ENCODE measurements at places on chromosomes 3 and 15.

GRCh38 chr15:74387621-74388362, 20.3 kb upstream of the CYP11A1 start:
- no peaks in the 10 kb centered on the region for H3K36me3 ChIP-seq
- H3K27ac ChIP-seq: no peak overlapping the region
- peaks cover 60% of the 10 kb centered on the region for H3K4me1 ChIP-seq
- no peak for DNase-seq
- no peak overlapping the region for H3K4me3 ChIP-seq
- no peaks in the 10 kb centered on the region for H3K27me3 ChIP-seq

GRCh38 chr15:82966671-82967071, 14.2 kb upstream of the HOMER2 start:
- H3K27me3 ChIP-seq: peaks cover 19% of the 10 kb centered on the region
- H3K27ac ChIP-seq: peak overlapping the region; percentile 11
- DNase-seq: peak; percentile 37
- peaks cover 2% of the 10 kb centered on the region for H3K36me3 ChIP-seq

DNA sequence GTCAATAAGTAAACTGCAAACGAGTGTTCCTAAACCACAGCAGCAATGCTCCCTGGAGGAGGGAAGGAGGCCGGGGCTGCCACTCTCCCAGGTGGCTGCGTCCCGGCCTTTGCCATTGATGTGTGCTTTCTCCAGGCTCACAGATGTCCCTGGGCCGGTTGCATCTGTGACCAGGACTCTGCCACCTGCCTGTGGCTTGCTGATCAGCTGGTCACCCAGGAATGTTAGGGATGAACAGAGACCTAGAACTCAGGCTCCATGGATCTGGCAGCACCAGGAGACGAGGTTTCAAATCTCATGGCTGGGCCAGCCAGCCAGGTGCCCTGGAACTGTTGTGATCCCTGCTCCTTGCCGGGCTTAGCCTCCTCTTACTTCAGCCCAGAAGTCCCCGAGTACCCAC, 65.7 kb downstream of the KLF15 start:
- peaks cover 31% of the 10 kb centered on the region for H3K27me3 ChIP-seq
- H3K27ac ChIP-seq: no peak overlapping the region
- DNase-seq: no peak
- H3K4me3 ChIP-seq: no peak overlapping the region

- H3K4me1 ChIP-seq: no peaks in the 10 kb centered on the region
- no peak overlapping the region for H3K27ac ChIP-seq
- H3K27me3 ChIP-seq: no peaks in the 10 kb centered on the region
- no peak for DNase-seq
Observed at GRCh38 chr3:25547943-25548674, 116.6 kb downstream of the TOP2B start.

DNA sequence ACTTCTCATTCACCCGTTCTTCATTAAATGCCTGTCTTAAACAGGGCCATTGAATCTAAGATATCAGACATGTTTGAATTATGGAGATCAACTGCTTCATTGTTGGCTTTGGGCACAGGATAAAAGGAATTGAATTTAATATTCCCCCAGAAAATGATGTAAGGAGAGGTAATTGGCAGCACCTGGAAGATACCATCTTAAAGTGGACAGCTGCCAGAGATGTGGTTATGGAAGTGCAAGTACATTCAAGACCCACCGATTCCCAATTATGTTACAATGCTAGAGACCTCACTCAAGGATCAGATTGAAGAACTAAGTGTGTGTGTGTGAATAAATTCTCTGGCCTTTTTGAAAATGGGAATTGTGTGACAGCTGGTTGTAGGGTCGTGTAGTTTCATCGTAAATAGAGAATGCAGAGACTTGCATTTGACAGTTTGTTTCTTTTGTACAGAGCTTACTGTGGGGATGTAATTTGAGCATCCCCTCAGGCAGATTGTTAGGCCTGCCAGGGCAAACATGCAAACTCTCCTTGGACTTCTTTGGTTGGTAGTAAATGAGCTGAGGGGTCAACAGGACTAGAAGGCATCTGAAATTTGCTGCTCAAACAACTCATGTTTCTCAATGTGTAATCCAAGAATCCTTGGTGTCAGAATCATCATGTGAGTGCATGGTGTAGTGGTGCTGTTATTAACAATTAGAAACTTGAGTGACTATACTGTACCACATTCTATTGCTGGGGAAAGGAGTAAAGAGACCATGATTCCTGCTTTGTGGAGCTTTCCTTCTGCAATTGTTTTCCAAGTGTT, 359.2 kb upstream of the THRB start:
- H3K27me3 ChIP-seq: no peaks in the 10 kb centered on the region
- H3K4me1 ChIP-seq: no peaks in the 10 kb centered on the region
- DNase-seq: no peak
- H3K36me3 ChIP-seq: no peaks in the 10 kb centered on the region
- no peak overlapping the region for H3K4me3 ChIP-seq

GRCh38 chr3:45042162-45042561, 16.1 kb downstream of the CLEC3B start:
- H3K27ac ChIP-seq: peak overlapping the region; percentile 84
- no peak for DNase-seq
- H3K36me3 ChIP-seq: no peaks in the 10 kb centered on the region
- peaks cover 26% of the 10 kb centered on the region for H3K27me3 ChIP-seq
- peaks cover 33% of the 10 kb centered on the region for H3K4me1 ChIP-seq

DNA sequence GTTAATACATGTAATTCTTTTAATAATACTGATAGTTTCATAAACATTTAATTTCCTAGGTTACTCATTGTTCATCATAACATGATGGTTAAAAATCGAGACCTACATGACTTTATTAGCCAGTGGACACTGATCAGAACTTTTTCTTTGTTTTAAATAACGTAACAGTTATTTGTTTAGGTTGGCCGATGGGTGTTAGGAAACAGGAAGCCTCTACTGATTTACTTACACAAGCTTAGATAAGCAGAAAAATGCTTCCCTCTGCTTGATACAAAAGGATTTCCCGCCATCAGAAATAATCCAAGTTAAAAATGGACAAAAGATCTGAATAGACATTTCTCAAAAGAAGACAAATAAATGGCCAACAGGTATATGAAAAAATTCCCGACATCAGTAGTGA, 16.6 kb upstream of the APH1B start:
- no peak overlapping the region for H3K4me3 ChIP-seq
- no peak overlapping the region for H3K27ac ChIP-seq
- H3K27me3 ChIP-seq: no peaks in the 10 kb centered on the region
- DNase-seq: no peak
- peaks cover 57% of the 10 kb centered on the region for H3K36me3 ChIP-seq

- H3K27me3 ChIP-seq: peaks cover 12% of the 10 kb centered on the region
- no peak overlapping the region for H3K27ac ChIP-seq
- H3K4me3 ChIP-seq: no peak overlapping the region
- H3K36me3 ChIP-seq: peaks cover 44% of the 10 kb centered on the region
- no peak for DNase-seq
Observed at GRCh38 chr15:91456921-91457320, 356.9 kb downstream of the SV2B start.

DNA sequence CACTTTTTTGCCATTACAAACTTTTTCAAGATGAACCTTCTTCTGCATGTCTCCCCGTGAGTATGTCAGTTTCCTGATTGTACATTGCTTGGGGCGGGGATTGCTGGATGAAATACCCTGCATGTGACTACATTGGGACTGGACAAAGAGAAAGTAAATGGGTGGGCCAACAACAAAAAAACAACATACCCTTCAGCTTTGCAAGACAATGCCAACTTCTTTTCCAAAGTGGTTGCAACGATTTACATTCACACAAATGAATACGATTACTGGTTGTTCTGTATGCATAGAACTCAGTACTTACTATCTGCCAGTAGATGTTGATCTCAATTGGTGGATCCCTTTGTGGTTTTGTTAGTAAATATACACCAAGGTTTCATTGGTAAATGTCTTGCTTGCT, 908.4 kb downstream of the AGBL1 start:
- H3K4me3 ChIP-seq: no peak overlapping the region
- H3K27me3 ChIP-seq: no peaks in the 10 kb centered on the region
- H3K4me1 ChIP-seq: no peaks in the 10 kb centered on the region
- DNase-seq: no peak
- no peaks in the 10 kb centered on the region for H3K36me3 ChIP-seq

- peaks cover 52% of the 10 kb centered on the region for H3K27me3 ChIP-seq
- no peak overlapping the region for H3K4me3 ChIP-seq
- peaks cover 1% of the 10 kb centered on the region for H3K4me1 ChIP-seq
- H3K36me3 ChIP-seq: no peaks in the 10 kb centered on the region
- H3K27ac ChIP-seq: no peak overlapping the region
Observed at GRCh38 chr3:24493746-24494617, 668 bp downstream of the THRB start.

DNA sequence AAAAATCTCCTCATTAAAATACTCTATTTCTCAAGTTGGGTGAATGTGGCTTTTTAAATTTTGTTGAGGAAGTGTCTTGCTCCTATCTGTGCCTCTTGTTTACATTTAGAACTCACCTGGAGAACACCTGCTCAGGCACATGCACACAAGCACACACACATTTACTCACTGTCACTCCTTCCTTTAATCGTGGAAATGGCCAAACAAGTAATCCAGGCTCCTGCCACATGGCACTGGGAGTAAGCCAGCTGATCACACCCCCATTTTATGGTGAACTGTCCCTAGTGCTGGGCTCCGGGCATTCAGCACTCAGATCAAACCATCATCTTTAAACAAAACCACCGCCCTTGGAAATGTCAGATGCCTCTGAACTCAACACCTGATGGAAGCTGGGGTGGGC, 204.7 kb upstream of the BHLHE40 start:
- H3K36me3 ChIP-seq: peaks cover 69% of the 10 kb centered on the region
- H3K4me3 ChIP-seq: no peak overlapping the region
- peaks cover 73% of the 10 kb centered on the region for H3K4me1 ChIP-seq
- no peaks in the 10 kb centered on the region for H3K27me3 ChIP-seq
- no peak for DNase-seq

DNA sequence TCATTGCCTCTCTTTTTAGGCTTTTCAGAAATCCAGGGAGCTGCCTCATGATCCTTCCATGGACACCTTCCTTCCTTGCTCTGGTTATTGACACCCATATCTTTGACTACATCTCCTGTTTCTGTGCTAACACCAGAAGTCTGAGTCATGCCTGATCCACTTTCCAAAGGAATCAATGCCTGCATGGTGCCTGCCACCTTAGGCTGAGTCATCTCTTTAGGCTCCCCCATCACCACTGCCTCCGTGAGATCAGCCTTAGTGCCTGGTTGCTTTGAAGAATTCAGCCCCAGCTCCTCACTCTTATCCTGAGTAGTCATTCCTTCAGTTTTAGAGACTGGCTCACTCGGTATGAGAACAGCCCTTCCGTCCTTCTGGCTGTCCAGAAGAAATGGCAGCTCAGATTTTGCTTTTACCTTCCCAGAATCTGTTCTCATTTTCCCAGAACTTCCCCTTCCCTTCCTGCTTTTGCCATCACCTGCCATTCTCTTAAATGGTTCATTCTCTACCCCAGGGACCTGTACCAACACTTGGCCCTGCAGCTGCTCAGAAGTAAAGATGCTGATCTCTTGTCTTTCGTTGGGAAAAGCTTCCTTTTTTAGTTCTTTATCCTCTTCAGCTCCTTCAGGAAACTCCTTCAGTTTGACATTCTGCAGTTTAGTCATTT, 105.3 kb downstream of the MAP4 start:
- H3K4me3 ChIP-seq: no peak overlapping the region
- no peak overlapping the region for H3K27ac ChIP-seq
- no peak for DNase-seq
- H3K36me3 ChIP-seq: peaks cover 33% of the 10 kb centered on the region
- H3K4me1 ChIP-seq: no peaks in the 10 kb centered on the region

DNA sequence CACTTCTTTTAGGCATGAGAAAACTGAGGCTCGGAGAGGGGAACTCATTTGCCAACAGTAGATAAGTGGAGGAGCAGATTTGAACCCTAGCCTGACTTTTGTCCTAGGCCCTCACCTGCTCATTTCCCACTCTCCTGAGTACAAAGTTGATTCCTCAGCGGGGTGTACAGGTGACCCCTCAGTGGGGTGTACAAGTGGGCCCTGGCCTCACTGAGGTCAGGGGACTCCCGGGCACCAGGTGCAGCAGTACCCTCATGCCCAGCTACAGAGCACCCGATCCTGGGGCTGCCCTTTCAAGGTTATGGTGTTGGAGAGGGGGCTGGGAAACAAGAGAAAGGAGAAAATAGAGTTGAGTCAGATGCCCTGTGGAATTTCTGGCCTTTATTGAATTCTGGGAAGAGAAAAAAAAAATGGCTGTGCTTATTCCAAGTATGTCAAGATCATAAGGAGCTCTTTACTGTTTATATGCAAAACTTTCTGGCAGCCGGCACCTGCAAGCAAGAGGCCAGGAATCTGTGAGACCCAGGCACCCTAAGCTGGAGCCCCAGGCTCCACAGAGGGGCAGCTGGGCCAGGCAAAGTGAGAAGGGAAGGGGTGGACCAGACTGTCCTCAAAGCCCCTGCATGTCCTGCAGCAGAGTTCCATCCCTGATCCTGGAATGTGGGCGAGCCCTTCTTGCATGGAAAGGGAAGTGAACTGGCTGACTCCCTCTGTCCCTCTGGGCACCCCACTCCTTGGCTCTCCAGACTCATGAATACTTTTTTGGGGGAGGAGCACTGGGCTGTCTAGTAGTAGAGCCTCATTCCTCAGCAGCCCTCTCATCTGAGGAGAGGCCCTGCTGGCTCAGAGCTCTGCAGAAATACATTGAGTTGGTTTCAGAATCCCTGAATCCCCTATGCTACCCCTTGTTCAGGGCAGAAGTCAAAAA, 43.1 kb downstream of the AMOTL2 start:
- no peaks in the 10 kb centered on the region for H3K4me1 ChIP-seq
- peaks cover 9% of the 10 kb centered on the region for H3K27me3 ChIP-seq
- H3K36me3 ChIP-seq: no peaks in the 10 kb centered on the region
- H3K27ac ChIP-seq: no peak overlapping the region
- H3K4me3 ChIP-seq: no peak overlapping the region

DNA sequence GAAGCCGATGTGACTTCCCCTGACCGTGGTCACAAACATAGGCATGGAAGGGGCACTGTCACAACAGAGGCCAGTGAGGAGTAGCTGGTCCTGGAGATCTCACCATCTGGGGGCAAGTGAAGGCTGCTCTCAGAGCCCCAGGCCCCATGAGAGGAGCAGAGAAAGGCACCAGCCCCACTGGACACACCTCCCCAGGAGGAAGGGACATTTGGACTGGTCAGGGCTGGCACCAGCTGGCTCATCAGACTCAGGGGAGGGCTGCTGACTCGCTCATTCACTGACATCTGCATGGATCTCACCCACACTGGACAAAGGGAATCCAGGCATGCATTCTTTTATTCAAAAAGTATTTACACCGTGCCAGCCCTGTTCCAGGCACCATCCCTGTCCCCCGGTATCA, 26.8 kb downstream of the ESYT3 start:
- peaks cover 8% of the 10 kb centered on the region for H3K4me1 ChIP-seq
- no peak for DNase-seq
- H3K4me3 ChIP-seq: no peak overlapping the region
- no peaks in the 10 kb centered on the region for H3K36me3 ChIP-seq
- no peaks in the 10 kb centered on the region for H3K27me3 ChIP-seq

GRCh38 chr15:43009206-43009605, 88.6 kb upstream of the TTBK2 start:
- H3K4me3 ChIP-seq: no peak overlapping the region
- H3K36me3 ChIP-seq: peaks cover 58% of the 10 kb centered on the region
- no peaks in the 10 kb centered on the region for H3K27me3 ChIP-seq
- no peak for DNase-seq
- no peaks in the 10 kb centered on the region for H3K4me1 ChIP-seq

- no peak overlapping the region for H3K4me3 ChIP-seq
- H3K4me1 ChIP-seq: no peaks in the 10 kb centered on the region
- H3K27me3 ChIP-seq: no peaks in the 10 kb centered on the region
Observed at GRCh38 chr3:126127452-126127851, 43.5 kb upstream of the SLC41A3 start.

Measured in activated CD4-positive, alpha-beta T cell treated with anti-CD3 and anti-CD28 coated beads, Interleukin-2, amount 10 ng/mL, durations not matched to agents 7 days and 5 days (primary cell).